ENCODE measurements at places on chromosomes 3 and 15. TPM values are rescaled to one million over a fixed set of nuclear protein-coding genes. Genes with fewer than 3 reads are reported as not detected.
A peak's percentile ranks its signal among the peaks of the same experiment; 100 is the strongest.

Gene SYNM
- 3.4 TPM for total RNA-seq

Gene EOGT
- 41.6 TPM for total RNA-seq

Gene CPB1
- total RNA-seq: 5.6 TPM

Gene COL6A5
- not detected for total RNA-seq

Gene CKMT1B
- not detected for total RNA-seq

Gene LTK
- total RNA-seq: not detected

Gene MKRN2
- total RNA-seq: 41.4 TPM

Gene HTR3E
- total RNA-seq: not detected

Gene SPTSSB
- total RNA-seq: not detected

Gene DCLK3
- total RNA-seq: not detected

Gene ROPN1
- not detected for total RNA-seq

Gene ARL8B
- 89.0 TPM for total RNA-seq

DNA sequence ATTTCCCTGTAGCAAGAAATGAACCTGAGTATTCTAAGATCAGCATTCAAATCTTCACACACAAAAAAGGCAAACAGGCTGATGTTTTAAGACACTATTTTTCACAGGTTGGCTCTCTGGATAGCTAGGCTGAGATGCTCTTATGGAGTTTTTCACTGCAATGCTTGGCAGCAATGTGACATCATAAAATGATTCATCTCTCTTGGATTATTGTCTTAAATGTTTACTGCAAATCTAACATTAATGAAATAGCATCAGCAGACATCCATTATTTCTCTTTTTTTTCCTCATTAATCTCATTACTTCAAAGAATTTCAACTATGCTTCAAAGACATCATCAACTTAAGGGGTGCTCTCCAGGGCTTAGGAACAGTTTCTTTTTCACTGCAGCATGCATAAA is 23.6 kb upstream of the SSUH2 start:
- peak; percentile 14 for DNase-seq

GRCh38 chr3:134232151-134232550 is 18.5 kb downstream of the RYK start:
- no peak for DNase-seq

GRCh38 chr15:85763157-85763556 is 31.6 kb downstream of the KLHL25 start:
- no peak for DNase-seq

DNA sequence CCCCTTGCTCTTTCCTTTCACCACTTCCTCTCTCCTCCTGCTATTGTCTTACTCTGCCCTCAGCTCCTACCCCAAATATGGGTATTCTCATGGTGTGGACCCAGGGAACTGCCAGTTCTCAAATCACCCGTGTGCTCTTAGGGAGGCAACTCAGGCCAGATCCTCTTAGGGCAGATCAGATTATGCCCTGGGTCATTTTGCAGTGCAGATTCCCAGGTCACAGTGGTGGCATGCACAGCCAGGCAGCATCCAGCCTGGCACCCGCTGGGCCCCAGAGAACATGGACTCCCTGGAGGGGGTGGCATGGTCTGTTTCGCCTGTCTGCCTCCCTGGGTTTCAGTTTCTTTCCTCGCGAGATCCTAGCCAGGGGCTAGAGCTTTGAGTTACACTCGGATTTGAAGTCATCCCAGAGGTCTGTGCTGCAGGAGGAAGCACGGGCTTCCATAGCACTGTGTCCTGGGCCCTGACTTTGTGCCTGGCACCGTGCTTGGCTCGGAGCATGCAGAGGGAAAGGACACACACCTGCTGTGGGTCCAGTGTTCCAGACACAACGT is 96.1 kb downstream of the TOP2B start:
- no peak for DNase-seq

- peak; percentile 86 for DNase-seq
Observed at GRCh38 chr3:32414522-32415202, 23.0 kb downstream of the CMTM7 start.

GRCh38 chr3:127135241-127136023 is 57.5 kb upstream of the PRR23E start:
- DNase-seq: peak; percentile 13

DNA sequence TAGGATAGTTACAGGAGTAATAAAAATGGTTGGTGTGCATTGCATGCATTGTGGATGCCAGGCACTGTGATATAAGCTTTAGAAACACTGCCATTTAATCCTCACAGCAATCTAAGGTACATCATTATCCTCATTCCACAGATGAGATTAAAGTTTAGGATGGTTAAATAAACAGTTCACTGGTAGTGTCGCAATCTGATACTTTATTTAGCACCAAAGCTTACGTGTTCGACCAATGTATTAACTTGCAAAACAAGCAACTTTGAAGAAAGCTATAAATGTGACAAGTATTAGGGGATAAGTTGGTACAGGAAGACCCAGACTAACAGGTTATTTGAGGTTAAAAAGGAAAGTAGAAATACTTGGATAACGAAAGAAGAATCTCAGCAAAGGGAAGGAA is 150.5 kb upstream of the ZNF385D start:
- DNase-seq: no peak

DNA sequence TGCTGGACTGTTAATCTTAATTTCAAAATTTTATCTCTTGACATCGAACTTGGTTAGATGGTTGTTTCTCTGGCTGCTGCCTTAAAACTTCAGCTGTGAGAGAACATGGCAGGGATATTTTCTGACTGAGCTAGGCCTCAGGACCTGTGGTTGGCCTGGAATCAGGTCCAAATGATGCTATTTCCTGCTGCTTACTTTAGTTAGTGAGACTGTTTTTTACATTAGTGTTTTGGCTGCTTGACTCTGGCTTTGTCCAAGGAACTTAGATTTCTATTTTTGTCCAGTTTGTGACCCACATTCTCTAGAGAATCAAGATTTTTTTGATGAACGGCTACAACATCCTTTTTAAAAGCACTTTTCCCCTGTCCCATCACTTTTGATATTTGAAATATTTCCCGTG is 497.9 kb upstream of the SGO1 start:
- DNase-seq: peak; percentile 82

- peak; percentile 9 for DNase-seq
Observed at GRCh38 chr3:132723024-132723950, 1.1 kb upstream of the NPHP3 start.

DNA sequence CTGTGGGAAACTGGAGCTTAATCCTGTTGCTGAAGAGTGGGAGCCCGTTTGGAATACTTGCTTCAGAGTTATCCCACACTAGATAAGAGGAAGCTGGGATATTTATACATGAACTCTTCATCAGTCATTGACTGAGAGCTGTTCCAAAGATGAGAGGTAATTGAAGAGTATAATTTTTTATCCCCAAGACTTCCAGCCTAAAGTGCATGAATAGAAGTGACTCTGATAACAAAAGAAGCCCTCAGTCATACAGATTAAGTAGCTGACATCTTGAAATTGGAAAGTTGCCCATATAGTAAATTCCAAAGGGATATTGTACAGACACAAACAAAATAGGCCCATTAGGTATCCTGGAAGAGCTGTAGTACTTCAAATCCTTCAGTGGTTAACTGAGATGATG is 268.0 kb downstream of the EPHA3 start:
- no peak for DNase-seq

GRCh38 chr3:5110337-5110736 is 11.8 kb upstream of the ARL8B start:
- DNase-seq: no peak

GRCh38 chr15:33788906-33789540 is 179.3 kb upstream of the CHRM5 start:
- peak; percentile 45 for DNase-seq

GRCh38 chr15:39127925-39128617 is 452.8 kb upstream of the THBS1 start:
- DNase-seq: peak; percentile 99

GRCh38 chr3:157026091-157026490 is 133.9 kb downstream of the CCNL1 start:
- no peak for DNase-seq

- peak; percentile 15 for DNase-seq
Observed at GRCh38 chr15:41558400-41559238, at the start of gene TYRO3. Gene TYRO3, plus strand, starts transcription at chr15:41559212. Its CDS starts 46 bp downstream, at chr15:41559258.

GRCh38 chr3:52561028-52561747 is 24.8 kb downstream of the UQCC5 start:
- DNase-seq: no peak

DNA sequence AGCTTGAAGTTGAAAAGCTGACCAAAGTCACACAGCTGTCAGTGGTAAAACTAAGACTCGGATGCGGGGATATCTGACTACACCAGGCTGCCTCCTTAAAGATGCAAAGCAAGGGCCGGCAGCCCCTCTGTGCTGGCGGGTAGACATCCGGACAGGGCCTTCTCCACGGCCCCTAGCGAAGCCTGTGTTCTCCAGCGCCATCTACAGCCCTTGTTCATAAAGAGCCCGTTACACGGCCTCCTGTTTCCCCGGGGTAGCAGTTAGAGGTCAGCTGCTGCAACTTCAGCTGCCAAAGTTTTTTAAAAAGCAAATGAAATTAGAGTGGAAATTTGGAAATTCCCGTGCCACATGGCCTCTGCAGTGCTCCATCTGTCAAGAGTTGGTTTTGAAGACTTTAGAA is 383.0 kb downstream of the TBL1XR1 start:
- peak; percentile 5 for DNase-seq

GRCh38 chr3:116939091-116939490 is 229.5 kb downstream of the TUSC7 start:
- no peak for DNase-seq

DNA sequence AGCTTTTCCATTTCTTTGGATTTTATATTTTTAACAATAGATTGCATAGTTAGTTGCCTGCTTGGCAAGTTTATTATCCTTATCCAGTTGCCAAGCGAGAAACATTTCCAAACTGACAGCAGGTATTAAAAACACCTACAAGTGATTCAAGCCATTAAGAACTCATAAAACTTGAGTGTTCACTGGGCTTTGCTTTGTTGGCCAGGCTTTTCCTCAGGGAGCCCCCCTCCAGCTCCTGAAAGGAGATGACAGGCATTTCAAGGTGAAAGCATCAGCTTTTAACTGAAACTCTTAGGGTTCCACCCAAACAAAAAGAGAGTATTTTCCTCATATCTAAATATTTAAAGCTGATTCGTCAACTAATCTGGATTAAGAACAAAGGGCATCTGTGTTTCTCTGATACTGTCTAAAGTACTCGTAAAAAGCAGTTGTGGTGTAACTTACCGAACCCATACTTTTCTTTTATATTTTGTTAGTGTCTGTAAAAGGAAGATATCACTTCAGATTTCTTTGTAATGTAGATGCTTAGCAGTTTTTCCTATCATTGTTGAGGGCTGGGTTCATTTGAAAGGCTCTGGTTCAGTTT is 363.4 kb downstream of the OTOL1 start:
- DNase-seq: no peak

DNA sequence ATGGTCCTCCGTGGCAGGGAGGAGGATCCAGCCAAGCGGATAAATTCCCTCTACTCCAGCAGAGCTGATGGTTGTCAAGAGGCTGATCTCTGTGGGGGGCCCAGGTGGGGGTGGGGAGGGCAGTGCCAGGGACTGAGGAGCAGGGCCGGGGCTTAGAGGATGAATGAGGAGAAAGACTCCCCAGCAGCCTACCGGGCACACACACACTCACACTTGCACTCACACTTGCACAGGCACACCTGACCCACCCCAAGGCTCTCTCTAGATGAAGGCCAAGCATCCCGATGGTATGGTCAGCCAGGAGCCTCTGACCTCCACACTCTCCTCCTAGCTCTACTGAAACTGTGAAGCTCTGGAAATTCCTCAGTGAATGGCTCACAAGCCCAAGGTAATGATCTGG is 131.3 kb upstream of the PRR20G start:
- DNase-seq: no peak
